ENCODE measurements at places on chromosomes 6 and 20.

DNA sequence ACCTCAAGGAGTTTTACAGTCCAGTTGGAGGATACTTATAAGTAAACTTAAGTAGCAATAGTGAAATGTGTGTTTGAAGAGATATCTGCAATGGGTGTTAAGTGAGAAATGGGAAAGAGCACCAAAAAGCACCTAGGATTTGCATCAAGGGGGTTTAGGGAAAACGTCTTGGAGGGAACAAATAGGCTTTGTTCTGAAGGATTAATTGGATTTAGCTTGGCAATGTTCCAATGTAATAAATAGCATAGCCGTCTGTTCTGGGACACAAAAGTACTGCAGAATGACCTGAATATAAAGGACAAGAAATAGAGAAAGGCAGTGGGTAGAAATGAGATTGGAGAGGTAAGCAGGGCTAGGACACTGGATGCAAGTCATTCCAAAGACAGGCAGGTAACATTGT is 2.8 kb upstream of the MYO6 start:
- DNase-seq: no peak

DNA sequence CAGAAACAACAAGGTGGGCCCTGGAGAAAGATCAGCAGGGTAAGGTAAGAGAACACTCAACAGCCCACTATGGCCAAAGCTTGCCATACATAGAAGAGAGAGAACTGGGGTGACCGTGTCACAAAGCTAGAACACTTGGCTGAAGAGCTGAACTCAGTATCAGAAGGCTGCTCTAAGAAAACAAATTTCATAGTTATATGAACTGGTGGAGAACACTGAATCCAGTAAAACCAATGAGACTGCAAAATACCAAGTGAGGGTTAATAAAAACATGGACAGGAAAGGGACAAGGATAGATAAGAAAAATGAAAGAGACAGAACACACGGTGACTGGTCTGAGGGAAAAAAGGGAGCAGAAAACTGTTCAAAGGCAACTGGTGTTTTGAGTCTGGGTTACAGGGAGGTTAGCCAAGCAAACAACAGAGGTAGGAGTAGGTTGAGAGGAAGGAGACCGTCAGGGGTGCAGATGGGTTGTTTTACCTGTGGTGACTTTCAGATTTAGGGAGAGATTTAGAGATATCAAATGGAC is 56.5 kb downstream of the GMDS start:
- DNase-seq: no peak

- no peak for DNase-seq
Observed at GRCh38 chr6:98416027-98416426, 418.3 kb upstream of the POU3F2 start.

DNA sequence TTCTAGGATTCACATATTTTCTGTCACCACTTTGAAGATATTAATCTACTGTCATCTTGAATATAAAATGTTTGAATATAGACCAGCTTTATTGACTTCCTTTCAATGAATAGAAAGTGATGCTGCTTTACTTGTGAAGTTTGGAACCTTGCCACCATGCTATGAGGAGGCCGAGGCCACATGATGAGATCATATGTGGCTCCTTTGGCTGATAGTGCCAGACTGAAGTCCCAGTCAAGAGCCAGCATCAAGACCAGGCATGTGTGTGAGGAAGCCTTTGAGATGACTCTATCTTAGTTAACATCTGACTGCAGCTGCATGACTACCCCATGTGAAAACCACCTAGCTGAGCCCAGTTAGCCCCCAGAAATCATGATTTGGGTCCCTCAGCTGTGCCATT is 169.5 kb downstream of the OTOR start:
- DNase-seq: no peak

GRCh38 chr20:32378461-32378860 is 20.3 kb downstream of the ASXL1 start:
- no peak for DNase-seq

DNA sequence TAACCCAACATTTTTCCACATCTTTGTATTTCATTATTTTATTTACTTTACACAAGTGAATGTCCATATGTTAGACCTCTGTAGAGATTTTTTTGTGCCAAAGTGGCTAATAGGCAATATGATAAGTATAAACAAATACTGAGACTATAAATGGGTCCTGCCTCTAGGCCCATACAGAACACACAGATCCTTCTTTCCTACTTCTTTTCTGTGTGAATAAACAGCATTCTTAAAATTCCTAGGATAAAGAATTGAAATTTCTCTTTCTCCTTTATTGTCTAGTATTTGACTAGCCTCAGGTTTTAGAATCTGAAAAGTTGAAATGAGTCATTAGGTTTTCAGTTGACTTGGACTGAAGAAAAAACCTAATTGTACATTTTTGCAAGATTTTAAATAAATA is 46.3 kb upstream of the HS3ST5 start:
- DNase-seq: no peak

GRCh38 chr6:397056-397455 is 5.5 kb downstream of the IRF4 start:
- no peak for DNase-seq

DNA sequence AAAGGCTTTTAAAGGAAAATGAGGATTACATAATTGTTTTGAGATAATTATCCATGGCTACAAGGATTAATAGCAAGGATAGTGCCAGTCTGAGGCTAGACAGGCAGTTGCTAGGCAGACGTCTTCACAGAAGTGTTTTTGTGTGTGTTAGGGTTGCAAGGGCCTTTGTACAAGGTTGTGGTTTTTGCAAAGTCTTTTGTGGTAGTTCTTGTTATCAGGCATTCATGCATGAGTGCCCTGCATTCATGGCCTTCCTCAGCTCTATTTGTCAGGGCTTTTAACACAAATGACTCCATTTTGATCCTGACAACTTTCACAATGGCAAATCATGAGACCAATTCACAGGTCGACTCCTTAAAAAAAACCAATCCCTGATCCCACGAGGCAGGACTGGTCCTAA is 68.1 kb upstream of the TXNDC5 start:
- DNase-seq: no peak

DNA sequence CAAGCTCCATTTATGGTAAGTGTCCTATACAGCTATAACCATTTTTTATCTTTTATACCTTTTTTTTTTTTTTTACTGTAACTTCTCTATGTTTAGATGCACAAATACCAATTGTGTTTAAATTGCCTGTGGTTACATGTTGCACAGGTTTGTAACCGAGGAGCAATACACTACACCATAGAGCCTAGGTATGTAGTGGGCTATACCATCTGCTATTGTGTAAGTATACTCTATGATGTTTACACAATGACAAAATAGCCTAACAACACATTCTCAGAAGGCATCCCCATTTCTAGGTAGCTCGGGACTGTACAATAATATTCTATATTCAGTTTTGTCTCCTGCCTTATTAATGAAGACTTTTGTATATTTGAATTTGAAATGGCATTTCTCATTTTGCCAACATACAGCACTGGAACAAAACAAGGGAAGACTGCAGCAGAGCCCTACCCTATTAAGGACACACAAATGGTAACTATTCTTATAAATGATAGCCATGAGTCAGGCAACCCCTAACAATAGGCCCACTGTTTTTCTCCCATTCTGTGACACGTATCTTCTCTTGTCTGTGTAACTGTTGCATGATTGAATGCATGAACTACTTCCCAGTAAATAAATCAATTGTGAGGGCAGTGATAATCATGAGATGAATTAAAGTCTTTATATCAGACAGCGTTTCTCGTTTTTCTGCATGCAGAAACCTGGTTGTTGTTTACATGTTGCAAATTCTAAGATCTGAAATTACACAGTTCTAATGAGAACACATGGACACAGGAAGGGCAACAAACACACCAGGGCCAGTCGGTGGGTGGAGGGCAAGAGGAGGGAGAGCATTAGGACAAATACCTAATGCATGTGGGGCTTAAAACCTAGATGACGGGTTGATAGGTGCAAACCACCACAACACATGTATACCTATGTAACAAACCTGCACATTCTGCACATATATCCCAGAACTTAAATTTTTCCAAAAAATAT is 173.9 kb downstream of the EPM2A start:
- no peak for DNase-seq

- no peak for DNase-seq
Observed at GRCh38 chr6:168534265-168534664, 93.3 kb downstream of the SMOC2 start.

- no peak for DNase-seq
Observed at GRCh38 chr6:84763886-84764331, 489 bp downstream of the TBX18 start.

- DNase-seq: no peak
Observed at GRCh38 chr6:75852721-75853120, 103.7 kb downstream of the MYO6 start.

- DNase-seq: no peak
Observed at GRCh38 chr6:37756135-37756534, 58.5 kb upstream of the MDGA1 start.

- DNase-seq: no peak
Observed at GRCh38 chr6:16450285-16450684, 211.9 kb downstream of the GMPR start.

GRCh38 chr6:167946604-167947003 is 50.9 kb upstream of the KIF25 start:
- no peak for DNase-seq

- DNase-seq: no peak
Observed at GRCh38 chr6:83352424-83353061, 78.3 kb downstream of the ME1 start.

DNA sequence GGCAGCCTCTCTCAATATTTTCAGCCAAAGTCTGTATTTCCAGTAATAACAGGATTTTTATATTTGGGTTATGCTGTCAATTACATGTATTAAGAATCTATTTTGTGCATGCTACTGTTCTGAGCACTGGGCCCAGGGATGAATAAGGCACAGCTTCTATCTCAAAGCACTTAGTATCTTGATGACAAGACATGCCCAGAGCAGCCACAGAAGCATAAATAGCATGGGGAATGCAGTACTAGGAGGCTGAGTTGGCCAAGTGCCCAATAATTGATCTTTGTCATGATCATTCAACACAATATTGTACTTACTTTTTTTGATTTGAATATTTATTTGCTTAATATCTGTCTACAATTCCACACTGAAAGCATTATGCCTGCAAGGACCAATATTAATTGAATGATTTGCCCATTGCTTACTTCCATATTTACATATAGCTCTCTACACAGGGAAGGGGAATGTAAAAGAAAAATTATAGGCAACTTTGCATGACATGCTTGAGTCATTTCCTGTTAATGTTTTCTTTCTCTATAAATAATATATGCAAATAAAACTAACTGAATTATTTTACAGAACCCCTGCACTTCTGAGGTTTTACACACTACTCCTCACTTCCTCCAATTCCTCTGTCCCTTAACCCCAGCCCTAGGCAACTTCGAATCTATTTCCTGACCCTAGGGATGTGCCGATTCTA is 298.9 kb upstream of the BMP2 start:
- no peak for DNase-seq

- peak; percentile 17 for DNase-seq
Observed at GRCh38 chr6:107784669-107785068, 39.4 kb downstream of the SCML4 start.

DNA sequence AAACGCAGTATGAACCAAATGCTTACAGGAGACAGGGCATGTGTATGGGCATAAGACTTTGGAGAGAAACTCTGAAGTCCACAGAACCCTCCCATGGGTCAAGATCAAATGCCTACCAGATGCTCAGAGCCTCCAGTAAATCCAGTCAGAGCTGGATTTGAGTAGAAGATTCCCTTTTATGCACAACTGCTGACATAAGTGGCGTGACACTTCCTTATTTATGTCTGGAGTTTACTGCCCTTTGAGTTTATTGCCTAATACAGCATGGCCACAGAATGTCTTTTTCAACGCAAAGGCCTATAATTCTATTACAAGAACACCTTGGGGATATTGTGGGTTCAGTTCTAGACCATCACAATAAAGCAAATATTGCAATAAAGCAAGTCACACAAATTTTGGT is 220.0 kb upstream of the FOXQ1 start:
- no peak for DNase-seq

DNA sequence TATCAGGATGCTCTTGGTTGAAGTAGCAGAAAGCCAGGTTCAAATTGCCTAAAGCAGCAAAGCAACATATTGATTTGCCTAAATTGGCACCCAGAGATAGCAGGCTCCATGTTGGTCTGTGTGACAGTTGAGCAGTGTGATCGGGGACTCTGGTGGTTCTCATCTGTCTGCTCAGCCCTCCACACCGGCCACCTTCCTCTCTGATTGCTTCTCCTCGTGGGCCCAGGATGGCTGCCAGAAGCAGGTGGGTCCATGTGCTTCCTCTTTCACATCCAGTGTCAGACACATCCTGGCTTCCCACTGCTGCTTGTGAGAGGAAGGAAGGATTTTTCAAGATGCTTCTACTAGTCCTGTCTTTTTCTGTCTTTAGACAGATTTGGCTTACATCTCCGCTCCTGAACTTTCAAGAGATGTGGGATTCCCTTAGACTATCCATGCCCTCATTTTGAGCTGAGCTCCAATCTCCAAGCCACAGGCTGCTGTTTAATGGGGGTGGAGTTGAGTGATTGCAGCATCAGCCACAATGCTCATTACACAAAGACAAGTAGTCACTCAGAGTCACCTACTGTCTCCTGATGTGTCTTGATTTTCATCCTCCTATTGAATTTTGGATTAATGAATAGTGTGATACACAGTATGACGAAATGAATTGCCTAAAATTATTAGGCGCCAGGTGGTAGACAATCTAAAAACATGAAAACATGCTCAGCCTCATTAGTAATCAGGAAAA is 122.2 kb downstream of the ZDHHC14 start:
- DNase-seq: no peak

GRCh38 chr20:51306521-51307358 is 235.8 kb downstream of the NFATC2 start:
- DNase-seq: peak; percentile 53

GRCh38 chr6:97059473-97059872 is 134.9 kb downstream of the KLHL32 start:
- DNase-seq: no peak

DNA sequence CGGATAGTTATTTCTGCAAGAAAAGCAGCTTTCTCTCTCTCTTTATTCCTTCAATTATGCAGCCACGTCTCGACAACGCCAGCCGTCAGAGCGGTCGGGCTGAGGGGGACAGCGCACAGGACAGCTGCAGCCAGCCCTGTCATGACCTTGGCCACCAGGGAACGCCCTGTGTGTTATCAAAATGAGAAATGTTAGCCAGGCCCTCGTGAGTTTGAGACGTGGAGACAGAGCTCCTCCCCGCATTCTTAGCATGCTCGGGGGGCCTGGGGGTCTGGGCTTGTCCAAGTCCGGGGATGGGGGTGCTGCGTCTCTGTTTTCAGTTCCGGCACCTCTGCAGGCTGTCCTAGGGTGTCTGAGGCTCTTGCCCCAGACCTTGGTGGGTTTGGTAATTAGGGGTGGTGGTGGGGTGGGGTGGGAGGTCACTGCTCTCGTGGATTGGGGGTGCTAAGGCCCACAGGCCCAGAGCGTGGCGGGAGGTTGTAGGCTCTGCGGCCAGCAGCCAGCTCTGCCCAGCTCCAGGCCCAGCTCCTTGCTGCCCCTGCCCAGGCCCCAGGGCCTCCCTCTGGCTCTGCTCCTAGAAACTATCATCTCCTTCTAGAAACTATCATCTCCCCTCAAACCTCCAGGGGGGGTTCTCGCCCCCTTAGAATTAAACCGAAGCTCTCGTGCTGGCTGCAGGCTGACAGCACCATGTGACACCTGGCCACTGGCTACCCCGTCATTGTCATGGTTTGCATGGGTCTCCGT is 54.3 kb upstream of the GATA5 start:
- no peak for DNase-seq

GRCh38 chr6:31763619-31763940 is 1.1 kb downstream of the SAPCD1 start:
- DNase-seq: no peak

All from stimulated activated CD8-positive, alpha-beta memory T cell treated with anti-CD3 and anti-CD28 coated beads, Interleukin-15, amount 100 ng/mL, for 48 hours (primary cell).